ENCODE measurements at places on chromosomes 5 and 9.

DNA sequence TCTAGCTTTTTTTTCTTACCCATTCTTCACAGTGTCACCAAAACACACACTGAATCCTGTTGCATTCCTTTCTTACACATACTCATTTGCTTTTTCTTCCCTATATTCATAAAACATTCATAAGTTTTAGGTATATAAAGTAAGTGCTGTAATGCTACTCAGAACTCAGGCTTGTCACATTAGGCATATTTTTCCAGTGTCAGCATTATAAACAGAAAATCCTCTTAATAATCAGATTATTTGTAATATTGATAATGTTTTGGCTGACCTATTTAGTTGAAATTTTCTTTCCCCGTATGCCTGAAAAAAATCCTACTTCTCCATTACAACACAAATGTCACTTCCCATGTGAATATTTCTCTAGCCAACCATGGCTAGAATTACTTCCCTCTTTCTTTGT, 743.0 kb upstream of the NUDT12 start:
- DNase-seq, result no peak

GRCh38 chr5:157266286-157267007, 524 bp downstream of the CYFIP2 start:
- peak; percentile 45 for DNase-seq

DNA sequence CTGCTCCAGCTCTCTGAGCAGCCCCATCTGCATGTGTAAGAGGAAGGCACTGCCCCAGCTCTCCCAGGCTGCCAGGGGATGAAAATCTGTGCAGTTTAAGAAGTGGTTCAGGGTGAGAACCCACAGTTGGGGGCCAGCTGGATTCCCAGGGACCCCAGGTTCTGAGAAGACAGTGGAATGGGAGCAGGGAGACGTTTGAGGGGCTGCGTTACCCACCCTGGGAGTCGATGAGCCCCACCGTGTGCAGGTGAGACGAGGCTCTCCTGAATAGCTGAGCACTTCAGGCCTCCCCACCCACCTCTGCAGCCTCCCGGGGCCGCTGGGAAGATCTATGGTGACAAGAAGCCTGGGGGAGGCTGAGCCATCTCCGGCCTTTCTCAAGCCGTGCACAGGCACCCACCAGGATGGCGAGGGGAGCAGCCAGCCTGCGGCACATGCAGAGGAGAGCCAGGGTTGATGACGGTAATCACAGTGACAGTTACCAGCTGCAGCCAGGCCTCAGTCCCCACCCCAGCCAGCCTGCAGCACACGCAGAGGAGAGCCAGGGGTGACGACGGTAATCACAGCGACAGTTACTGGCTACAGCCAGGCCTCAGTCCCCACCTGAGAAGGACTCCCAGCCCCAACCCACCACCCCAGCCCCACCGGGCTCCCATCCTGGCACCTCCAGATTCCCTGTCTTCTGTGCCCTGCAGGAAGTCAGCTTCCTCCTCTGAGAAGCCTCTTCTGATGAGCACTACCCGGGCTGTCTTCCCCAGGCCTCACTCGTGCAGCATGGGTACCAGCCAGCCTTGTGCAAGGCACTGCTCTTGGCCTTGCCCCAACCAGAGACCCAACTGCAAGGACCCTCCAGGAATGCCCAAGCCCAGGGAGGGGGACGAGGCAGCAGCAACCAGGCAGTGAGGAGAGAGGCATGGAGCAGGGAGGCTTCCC, 150.8 kb upstream of the PPP1R26 start:
- DNase-seq, result no peak

- DNase-seq, result no peak
These were observed 740.7 kb downstream of the CETN3 start for GRCh38 chr5:89668821-89669220.

DNA sequence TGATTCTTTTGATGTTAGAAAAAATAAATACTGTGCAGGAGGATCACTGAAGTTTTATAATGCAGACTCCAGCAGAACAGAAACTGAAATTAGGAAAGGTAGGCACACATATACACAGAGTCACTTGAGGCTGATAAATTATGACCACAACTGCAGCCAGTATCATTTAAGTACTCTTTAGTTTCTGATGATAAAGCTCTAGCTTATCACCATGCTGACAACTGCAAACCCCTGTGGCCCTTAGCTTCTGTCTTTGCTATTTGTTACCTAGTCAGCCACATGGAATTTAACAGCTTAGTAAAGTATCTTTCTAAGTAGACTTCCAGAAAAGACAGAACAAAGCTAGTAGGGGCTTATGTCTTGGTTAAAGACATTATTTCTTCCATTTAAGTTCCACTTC, 734.8 kb upstream of the CDH6 start:
- DNase-seq, result no peak

GRCh38 chr9:38644601-38645000, 24.2 kb upstream of the ANKRD18A start:
- no peak for DNase-seq

DNA sequence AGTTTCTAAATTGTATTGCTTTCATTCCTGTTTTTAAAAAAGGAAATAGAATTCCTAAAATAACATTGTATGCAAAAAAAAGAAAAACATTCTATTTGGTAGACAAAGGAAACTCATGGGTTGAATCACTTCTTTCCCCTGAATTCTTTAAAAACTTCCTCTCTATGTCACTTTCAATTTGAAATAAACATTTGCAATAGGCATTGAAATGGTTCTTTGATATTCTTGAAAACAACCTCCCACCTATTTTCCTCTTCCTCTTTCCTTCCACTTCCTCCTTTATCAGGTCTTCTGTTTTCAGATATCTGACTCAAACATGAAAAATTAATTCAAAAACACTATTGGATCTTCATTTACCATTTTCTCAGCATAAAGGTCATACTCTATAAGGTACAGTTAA, 442.0 kb upstream of the MEF2C start:
- DNase-seq, result no peak

DNA sequence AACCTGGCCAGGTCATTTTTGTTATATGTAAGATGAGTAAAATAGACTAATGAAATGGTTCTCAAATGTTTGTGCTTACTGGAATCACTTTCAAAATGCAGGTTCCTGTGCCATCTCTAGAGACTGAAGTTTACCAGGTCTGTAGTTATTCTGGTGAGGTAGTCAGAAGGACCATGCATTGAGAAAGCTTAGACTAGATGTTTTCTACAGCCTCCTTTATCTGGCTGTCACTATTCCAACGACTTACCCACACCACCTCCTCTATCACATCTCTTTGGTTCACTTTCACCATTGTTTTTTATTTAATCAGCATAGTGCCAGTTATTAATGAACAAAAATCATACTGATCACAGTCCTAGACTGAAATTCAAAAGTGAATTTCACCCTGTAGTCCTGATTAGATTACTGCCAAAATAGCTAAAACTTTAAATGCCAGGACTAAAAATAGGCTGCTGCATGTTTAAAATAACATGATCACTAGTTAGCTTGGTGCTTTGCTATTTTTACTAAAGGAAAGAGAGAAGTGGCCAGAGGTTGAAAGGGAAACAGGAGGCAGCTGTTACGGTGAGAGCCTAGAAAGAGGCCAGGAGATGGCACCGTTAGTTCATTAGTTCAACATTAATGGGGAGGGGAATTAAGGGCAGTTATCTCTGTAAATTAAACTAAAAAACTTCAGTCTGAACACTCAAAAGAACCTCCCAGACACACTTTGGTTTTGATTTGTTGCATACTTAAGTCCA, 13.9 kb upstream of the FNIP1 start:
- no peak for DNase-seq

GRCh38 chr5:95699337-95699736, 16.5 kb upstream of the SPATA9 start:
- DNase-seq, result no peak

- DNase-seq, result no peak
These were observed 174.7 kb downstream of the CYLC2 start for GRCh38 chr9:103169798-103170197.

DNA sequence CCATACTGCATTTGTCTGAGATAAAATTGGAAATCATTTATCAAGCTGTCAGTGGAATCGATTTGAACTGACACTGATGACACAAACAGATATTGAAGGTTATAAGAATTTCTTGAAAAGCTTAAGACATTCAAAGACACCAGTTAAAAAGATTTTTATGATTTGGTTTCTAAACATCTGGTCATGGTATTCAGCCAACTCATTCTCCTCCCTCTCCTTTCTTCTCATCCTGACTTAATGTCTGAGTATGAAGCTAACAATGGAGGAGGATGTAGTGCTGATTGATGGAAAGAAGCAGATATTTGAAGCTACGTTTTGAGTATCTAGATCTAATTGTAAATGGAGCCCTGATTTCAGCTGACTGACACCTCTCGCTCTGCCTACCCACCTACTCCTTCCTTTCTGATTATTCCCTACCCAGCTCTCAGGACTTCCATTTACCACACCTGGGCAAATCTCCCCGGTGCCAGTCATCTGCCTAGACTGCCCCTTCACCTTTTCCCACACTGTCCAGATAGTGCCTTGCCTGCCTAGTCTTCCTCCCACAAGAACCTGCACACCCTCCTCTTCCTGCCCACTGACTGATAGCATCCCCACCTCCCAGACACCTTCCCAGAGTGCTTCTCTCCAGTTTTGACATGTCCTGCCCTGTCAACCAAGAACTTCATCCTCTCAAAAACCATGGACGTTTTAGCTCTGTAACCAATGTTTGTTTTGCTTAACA, 20.7 kb upstream of the LIFR start:
- no peak for DNase-seq

GRCh38 chr5:77292026-77292757, 81.7 kb downstream of the PDE8B start:
- DNase-seq, result no peak

DNA sequence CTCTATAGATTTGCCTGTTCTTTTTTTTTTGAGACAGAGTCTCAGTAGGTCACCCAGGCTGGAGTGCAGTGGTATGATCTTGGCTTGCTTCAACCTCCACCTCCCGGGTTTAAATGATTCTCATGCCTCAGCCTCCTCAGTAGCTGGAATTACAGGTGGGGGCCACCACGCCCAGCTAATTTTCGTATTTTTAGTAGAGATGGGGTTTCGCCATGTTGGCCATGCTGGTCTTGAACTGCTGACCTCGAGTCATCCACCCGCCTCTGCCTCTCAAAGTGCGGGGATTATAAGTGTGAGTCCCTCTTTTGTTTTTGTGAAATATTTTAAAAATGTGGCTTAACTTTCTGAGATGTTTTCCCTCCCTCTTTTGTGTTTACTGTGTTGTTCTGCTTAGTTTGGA, 29.2 kb downstream of the HSPA4 start:
- no peak for DNase-seq

DNA sequence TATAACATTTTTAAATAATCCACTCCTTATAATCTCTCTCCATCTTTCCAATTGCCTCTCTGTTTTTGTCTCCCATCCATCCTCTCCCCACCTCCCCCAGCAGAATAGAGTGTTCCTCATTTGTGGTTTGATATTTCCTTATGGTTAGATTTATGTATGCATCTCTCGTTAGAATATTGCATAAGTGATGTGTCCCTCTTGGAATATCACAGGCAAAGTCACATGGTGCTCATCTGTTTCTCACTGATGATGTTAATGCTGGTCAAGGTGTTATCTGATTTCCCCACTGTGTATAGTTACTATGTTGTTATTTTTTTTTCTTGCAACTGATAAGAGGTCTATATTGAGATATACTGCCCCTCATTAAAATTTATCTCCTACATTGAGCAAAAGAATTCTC, 3.1 kb upstream of the LRRC70 start:
- DNase-seq, result no peak

- DNase-seq, result no peak
These were observed 1.0 kb downstream of the ELAVL2 start for GRCh38 chr9:23824830-23825591.

DNA sequence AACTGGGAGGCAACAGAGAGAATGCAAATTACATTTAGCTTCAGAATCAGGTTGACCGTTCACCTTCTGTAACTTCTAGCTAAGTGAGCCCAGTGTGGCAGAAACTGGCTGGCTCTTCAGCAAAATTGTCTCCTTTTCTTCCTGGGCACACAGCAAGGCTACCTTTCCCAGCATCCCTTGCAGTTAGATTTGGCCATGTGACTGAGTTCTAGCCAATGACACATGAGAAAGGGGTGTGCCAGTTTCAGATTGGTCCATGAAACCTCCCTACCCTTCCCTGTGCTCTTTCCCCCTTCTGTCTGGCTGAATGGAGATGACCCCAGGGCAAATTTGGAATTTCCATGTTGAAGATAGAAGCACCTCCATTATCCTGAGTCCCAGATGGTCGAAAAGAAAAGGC, 72.5 kb upstream of the SMIM23 start:
- no peak for DNase-seq

DNA sequence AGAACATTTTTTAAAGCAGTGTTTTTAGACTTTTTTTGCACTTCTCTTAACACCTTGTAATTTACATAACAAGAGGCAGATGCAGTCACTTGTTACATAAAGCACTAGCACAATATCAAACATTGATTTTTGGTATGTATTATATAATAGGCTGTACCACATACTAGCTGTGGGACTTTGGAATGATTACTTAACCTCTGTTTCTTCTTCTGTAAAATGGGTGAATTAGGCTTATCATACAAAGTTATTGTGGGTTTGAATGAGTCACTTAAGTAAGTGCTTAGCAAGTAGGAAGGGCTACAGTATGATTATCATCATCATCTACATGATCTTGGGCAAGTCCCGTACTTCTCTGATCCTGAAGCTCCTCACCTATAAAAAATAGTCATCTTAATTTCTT, 2.1 kb downstream of the FAM81B start:
- no peak for DNase-seq

DNA sequence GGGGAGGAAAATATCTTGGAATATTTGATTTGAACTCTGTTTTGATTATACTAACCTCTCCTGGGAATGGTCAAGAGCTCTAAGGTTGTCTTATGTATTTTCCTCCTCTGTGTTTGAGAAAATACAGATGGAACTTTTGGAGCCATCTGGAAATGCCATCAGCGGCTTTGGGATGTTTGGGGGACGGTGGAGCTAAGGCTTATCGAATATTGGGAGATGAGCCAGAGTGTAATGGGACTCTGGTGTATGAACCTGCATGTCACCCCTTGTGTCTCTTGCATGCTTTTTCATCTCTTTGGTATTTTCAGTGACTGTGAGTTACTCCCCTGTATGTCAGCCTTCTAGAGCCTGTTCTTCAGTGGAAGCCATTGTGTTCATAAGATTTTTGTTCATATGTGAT, 180.0 kb upstream of the OTULINL start:
- DNase-seq, result no peak

DNA sequence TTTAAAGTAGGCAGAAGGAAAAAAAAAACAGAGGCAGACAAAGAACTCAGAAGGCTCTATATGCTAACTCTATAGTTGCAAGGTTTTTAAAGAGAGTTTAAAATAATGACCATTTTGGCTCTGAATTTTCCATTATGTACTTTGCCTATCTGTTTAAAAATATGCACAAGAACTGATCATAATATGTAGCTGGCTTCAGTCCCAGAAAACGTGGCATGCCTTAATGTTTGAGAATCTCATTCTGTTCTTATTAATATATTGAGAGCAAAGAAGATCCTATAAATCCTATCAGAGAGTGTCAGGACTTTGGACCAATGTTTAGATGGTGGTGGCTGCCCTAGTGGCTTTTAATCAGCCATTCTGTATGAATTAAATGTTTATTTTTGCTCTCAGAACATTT, 121.5 kb downstream of the JMY start:
- no peak for DNase-seq

- no peak for DNase-seq
These were observed 21.7 kb downstream of the FAT2 start for GRCh38 chr5:151569132-151570046.

All from T-helper 22 cell (primary cell).